Activated T-cell treated with anti-CD3 and anti-CD28 coated beads, Interleukin-2, amount 50 U/mL, for 1 hour (primary cell): ENCODE measurements at places on chromosomes 1 and 21.

DNA sequence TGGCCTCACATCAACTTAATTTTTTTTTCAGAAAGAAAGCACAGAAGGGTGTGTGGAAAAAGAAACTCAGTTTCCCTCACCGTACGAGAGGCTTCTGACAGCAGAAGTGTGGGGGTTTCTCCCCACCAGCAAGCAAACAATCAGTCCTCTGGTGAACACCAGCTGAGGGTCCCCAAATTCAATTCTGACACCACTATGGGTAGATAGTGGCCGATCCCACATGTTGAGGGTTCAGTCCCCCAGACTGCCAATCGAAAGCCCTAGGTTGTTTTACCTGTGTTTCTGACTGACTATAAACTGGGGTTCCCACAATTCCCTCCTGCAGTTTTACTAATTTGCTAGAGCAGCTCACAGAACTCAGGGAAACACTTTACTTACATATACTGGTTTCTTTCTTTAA lies 2.1 kb downstream of the IFI6 start:
- no peak for DNase-seq

DNA sequence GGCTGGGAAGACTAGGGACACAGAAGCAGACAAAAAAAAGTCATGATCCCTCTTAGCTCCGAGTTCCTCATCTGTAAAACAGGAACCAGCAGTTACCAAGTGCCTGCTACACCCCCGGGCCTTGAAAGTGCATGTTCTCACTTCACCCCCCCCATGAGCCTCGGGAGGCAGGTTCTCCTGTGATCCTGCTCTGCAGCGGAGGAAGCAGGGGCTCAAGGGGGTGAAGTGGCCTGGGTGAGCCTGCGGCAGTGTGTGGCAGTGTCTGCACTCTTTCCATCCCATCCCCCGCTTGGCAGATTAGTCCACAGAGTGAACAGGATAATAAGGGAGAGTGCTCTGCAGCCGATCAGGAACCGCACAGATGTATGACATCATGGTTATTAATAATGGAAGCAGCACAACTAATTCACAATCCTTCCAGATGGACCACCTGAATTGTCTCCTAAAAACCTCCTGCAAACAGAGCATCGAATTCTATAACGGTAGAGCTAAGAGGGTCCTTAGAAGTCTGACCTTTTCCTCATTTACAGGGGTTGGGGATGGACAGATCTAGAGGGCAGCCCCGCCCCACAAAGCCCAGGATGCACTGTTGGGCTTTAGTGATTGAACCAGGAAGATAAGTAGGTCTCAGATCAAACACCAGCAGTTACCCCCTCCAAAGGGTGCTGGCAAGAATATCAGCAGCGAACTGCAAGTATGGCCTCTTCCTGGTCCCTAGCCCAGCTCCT lies 174.1 kb upstream of the EDN2 start:
- DNase-seq, result no peak

DNA sequence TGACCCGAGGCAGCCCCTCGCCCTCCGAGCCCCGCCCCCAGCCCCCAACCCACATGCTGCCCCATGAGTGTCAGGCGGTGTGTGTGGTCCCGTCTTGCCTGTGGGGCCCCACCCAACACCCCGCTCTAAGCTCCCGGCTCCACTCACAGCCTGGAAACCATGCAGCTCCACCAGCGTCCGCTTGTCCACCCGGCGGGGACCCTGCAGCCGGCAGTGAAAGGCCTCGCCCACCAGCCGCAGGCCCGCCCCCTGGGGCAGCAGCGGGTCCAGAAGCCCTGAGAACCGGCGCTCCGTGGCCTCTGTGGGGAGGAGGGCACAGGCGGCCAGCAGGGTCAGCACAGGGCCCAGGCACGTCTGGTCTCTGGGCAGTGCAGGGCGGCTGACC lies 2.7 kb downstream of the C1QTNF12 start:
- no peak for DNase-seq

GRCh38 chr1:176735201-176735600 lies 272.2 kb downstream of the PAPPA2 start:
- DNase-seq, result no peak

DNA sequence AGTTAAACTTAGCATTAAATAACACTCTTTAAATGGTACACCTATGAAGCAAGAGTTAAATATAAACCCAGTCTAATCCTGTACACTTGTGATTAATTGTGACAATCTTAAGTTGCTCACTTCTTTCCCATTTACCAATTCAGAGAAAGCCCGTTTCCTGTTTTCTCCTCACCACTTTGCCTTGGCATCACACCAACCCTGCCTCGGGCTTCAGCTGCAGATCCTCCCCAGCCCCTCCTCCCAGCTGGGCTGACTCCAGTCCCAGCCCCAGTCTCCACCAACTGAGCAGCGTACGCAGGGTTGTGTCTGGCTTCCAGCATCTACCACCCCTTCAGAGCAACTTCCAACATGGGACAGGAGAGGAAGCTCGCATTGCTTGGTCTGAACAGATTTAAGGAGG lies 4.1 kb downstream of the PYCR2 start:
- DNase-seq, result no peak

DNA sequence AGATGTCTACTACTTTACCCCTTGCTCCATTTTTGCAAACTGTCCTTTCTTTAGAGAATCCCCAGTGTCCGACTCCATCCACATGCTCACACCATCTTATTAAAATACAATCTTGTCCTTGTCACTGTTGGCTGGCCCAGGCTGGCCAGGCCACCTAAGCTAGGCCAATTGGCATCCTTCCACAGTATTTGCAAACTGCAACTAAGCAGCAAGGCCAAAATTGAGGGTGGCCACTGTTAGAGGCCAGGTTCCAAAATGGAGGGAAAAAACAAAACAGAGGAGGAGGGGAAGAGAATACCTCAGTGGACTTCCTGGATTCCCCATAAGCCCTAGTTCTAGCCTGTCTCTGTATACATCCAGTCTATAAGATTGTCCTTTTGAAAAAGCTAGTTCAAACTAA lies 4.3 kb downstream of the FAM89A start:
- DNase-seq, result no peak

DNA sequence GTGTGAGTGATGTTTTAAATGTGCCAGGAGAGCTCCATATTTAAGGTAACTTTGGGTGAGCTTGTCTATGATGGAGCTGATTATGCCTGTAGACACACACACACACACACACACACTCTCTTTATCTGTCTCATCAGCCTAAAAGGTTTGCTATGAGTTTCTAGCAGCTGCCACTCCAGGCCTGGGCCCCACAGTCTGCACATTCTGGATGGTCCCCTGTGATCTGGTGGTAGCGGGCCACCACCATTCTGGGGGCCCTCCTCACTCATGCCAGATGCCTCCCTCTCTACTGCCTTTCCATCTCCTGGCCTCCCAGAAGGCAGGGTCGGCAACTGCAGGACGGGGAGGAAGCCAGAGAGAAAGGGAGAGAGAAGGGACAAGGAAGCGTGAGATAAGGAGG lies 129.2 kb upstream of the TNR start:
- no peak for DNase-seq

GRCh38 chr21:45076245-45076711 lies 1.9 kb downstream of the ADARB1 start:
- DNase-seq, result no peak

- no peak for DNase-seq
Measured at GRCh38 chr1:39113109-39113743, 87.1 kb downstream of the NDUFS5 start.

GRCh38 chr1:28910379-28911115 lies 3.8 kb upstream of the EPB41 start:
- peak; percentile 11 for DNase-seq

- DNase-seq, result no peak
Measured at GRCh38 chr1:100643471-100644196, 75.9 kb upstream of the VCAM1 start.

DNA sequence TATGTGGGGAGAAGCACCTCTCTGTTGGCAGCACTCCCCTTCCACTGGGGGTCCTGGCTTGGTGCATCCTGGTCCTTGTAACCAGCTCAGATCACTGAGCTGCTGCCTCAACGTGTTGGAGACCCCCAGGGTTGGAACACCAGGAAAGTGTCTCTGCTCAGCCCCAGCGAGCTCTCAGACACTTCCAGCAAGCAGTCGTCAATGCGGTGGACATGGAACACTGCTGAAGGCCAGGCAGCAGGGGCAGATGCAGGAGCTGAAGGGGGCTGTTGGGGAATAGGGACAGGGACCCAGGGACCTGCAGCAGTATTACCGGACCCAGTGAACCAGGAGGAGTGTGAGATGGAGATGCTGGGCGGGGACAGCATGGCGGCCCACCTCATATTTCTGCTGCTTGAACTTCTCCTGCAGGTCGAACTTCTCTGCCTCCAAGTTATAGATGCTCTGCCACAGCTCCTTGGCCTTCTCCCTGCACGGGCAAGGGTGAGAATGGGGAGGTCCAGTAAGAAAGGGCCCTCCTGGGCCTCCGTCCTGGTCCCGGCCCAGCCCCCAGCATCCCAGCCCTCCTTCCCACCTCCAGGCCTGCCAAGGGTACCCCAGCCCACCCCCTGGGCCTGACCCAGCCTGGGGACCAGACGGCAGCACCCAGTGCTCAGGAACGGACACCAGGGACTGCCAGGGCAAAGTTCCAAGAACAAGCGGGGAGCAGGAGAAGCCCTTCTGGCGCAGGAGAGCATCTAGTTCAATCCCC lies 16.4 kb downstream of the TNNT2 start:
- DNase-seq, result no peak

DNA sequence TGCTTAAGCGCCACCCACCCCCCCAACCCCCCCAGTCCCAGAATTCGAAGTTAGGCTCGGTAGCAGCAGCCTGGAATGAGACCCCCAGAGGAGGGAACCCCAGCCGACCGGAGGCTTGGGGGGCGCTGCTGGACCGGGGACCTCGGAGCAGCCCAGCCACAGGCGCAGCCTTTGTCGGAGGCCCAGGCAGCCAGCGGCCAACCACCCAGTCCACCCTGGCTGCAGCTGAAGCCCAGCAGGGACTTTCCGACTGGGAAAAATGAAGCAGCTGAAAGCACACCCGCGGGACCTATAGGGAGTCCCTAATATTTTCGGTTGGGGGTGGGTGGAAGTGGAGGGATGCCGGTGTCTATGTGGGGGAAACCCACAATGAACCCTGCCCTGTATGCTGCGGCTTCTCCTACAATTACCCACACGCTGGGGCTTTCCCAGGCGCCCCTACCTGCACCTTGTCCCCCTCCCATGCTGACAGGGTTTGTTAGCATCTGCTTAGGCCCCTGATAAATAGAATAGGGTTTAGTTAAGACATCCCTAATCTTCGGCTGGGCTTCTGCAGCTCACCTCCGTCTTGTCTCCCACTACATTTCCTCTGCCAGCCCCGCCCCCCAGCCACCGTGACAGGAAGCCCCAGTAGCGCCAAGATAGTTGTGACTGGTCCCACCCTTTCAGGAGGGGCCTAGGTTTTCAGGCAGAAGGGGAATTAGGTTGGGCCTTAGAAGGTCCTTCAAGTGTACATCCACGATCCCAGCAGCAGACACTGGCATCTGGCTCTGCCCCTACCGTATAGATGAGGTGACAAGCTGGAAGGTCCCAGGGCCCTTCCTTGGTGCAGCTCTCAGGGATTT lies 838 bp downstream of the CCDC28B start:
- peak; percentile 74 for DNase-seq

GRCh38 chr1:53278298-53278725 lies 40.0 kb upstream of the MAGOH start:
- peak; percentile 81 for DNase-seq

- DNase-seq, result no peak
Measured at GRCh38 chr1:228004856-228005462, 1.8 kb upstream of the WNT3A start.

DNA sequence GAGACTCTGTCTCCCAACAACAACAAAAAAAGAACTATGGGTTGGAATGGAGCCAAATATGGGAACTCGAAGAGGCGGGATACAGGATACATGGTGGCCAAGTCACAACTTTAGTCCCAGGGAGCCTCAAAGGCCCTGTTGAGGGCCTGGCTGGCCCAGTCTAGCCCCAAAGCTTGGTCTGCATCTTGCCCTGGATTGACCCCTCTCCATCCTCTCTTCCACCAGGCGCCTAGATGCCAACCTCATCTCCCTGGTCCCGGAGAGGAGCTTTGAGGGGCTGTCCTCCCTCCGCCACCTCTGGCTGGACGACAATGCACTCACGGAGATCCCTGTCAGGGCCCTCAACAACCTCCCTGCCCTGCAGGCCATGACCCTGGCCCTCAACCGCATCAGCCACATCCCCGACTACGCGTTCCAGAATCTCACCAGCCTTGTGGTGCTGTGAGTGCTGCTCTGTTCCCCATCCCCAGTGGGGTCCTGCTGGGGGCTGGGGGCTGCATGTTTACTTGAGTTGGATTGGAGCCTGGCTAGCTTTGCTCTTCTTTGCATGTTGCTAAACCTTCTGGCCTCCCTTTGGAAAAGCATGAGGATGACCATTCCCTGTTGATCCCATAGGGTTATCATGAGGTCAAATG lies 65.5 kb downstream of the UBE2T start:
- DNase-seq, result no peak

DNA sequence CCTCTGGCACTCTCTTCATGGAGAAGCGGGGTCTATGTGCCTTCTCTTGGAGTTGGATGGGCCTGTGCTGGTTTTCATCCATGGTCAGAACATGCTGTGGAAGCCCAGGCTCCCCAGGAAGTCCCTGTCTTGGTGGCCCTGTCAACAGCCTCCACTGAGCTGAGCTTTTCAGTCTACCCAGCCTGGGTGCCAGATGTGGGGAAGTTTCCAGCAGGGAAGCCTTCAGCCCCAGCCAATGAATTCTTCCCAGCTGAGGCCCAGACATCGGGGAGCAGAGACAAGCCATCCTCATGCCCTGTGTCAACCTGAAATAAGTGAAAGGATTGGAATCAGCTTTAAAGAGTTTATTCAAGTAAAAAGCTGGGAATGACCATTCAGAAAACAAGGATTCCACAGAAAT lies 75.1 kb upstream of the PGBD5 start:
- DNase-seq, result no peak

DNA sequence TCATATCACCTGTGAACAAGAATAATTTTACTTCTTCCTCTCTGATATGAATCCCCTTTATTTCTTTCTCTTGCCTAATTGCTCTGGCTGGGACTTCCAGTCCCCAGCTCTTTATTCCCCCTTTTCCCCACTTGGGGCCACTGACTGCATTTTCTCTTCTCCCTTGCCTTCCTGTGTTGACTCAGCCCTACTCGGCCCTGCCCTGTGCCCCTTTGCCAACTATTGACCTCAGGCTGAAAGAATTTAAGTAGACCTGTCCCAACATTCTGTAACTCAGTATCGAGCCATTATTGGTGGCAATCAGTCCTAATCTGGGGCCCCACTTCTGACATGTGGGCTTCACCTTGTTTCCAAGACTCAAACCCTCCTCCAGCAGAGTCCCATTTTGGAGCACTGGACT lies 60.6 kb upstream of the STUM start:
- no peak for DNase-seq

- no peak for DNase-seq
Measured at GRCh38 chr1:38088366-38088765, 41.8 kb upstream of the POU3F1 start.

GRCh38 chr1:58848818-58849411 lies 65.1 kb upstream of the JUN start:
- DNase-seq, result no peak

DNA sequence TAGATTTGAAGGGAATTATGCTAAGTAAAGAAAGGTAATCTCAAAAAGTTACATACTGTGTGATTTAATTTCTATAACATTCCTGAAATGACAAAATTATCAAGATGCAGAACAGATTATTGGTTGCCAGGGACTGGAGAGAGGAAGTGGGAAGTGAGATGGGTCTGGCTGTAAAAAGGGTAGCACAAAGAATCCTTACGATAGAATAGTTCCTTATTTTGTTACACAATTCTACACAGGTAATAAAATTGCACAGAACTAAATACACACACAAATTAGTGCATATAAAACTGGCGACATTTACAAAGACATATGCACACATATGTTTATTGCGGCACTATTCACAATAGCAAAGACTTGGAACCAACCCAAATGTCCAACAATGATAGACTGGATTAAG lies 33.5 kb downstream of the ZNF684 start:
- no peak for DNase-seq

GRCh38 chr1:194342484-194343262 lies 1156.3 kb upstream of the B3GALT2 start:
- DNase-seq, result no peak
